SW 1271 (cell line): ENCODE measurements at places on chromosomes 13 and 19.

DNA sequence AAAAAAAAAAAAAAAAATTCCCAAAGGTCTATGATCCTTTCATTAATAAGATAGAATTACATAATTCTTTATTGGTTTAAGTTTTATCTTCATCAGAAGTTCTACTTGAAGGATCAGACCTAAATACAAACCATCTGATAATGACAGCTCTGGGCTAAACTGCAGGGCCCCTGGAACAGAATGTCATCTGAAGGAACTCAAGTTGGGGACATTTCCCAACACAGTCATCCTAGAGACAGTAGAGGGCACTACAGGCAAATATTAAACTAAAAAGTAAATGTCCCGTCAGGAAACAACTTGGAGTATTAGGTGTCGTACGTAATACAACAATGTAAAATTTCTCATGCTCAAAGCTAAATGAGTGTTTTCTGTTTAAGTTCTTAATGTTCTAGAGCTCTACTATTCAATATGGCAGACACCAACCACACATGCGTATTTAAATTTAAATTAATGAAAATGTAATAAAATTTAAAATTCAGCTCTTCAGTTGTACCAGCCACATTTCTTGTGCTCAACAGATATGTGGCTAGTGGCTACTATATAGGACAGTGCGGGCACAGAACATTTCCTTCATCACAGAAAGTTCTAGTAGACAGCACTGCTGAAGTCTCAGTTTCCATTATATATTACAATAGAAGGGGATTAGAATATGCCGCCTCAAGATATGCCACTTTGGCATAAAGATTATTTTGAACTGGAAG lies 21.8 kb upstream of the NAXD start:
- DNase-seq, result peak; percentile 3

DNA sequence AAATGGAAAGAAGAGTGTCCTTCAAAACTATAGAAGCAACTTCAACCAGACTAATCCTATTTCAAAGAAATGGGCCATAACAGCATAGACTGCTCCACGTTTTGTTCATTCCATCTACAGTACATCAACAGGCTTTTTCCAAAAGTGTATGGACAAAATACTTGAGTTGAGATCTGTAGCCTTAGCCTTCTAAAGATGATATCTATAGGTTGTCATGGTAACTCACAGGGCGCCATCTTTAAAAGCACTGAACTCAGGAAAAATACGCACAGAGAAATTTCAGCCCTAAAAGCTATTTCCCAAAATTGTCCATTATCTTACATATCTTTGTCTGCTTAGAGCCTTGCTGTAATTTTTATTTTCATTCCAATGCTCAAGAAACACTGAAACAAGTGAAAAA lies 439.4 kb upstream of the NBEA start:
- no peak for DNase-seq

DNA sequence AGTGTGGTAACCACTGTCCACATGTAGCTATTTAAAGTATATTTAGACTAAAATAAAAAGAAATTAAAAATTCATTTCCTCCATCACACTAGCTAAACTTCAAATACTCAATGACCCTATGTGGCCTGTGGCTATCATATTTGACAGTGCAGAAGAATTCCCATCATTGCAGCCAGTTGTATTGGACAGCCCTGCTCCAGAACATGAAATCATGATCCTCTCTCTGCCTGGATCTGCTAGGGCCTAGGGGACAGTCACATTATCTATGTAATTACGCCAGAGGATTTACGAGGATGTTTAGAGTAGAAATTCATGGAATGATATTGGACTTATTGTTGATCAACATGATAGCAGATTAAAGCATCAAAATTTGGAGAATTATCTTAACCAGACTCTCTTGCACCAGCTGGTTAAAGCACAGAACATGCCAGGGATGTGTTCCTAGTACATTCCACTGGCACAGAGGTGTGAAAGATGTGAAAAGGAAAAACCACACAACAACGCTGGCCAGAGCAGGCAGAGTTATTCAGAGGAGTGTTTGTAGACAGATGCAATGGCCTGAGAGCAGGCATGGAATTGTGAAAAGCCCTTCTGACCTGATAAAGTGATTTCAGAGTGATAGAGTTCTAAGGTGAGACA lies 108.9 kb upstream of the STARD13 start:
- DNase-seq, result no peak

- DNase-seq, result no peak
Measured at GRCh38 chr19:16897029-16897855, 8.4 kb downstream of the F2RL3 start.

DNA sequence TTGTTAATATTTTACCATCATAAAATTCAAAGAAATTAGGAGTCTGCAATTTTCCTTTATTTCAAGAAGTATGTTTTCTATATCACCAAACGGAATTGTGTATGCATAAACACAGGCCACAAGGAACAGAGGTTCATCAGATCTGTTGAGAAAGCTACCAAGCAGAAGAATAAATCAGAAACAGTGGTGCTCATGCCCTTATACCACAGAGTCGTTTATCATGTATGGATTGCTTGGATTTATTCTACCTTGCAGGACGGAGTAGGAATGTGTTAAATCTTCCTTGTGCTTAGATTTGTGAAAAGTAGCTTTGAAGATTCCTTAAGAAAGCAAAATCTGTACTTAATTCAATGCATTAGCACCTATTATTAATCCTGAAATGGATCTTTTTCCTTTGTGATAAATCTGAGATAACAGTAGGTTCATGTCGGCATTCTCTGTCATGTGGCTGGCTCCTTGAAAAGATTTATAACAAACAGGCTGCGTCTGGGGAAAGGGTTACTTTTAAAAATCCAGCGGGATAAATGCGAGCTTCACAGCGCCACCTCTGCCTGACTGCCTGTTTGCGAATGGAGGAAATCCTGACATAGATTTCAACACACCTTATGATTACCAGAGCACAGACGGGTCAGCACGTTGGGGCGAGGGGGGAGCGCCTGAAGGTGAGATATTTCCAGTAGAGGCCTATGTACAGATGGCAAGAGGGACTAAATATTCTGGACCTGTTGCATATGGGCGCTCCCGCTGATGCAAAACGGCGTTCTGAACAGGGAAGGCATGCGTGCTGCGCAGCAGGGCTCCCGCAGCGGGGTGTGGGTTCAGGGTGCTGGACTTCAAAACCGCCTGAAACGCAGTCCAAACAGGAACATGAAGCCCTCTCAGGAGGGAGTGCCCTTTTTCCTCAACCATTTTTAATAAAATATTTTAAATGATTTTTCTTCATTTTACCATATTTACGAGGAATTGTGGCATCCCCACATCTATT lies 445.5 kb upstream of the SGCG start:
- DNase-seq, result no peak

GRCh38 chr13:49693191-49693733 lies 2.0 kb upstream of the EBPL start:
- DNase-seq, result peak; percentile 12

DNA sequence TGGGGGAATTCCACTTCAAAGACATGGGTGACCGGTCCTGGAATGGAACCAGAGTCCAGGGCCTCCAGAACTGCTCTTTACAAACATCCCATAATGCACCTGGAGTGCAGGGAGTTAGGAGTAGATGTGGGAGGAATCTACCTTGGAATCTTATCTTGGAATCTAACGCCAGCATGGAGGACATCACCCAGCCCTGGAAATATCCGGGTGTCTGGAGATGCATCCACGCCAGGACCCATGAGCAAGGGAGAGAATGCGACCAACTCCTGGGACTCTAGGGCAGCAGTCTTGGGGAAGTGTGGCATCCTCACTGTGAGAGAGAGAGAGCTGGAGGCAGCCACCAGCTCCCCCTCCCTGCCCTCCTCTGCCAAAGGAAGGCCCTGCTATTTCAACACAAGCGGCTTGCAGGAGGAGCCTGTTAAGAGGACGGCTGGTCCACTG lies 211.8 kb downstream of the UQCRFS1 start:
- DNase-seq, result no peak

GRCh38 chr19:4140237-4140711 lies 13.2 kb upstream of the CREB3L3 start:
- peak; percentile 79 for DNase-seq

- no peak for DNase-seq
Measured at GRCh38 chr19:29006057-29006735, 206.8 kb downstream of the UQCRFS1 start.

DNA sequence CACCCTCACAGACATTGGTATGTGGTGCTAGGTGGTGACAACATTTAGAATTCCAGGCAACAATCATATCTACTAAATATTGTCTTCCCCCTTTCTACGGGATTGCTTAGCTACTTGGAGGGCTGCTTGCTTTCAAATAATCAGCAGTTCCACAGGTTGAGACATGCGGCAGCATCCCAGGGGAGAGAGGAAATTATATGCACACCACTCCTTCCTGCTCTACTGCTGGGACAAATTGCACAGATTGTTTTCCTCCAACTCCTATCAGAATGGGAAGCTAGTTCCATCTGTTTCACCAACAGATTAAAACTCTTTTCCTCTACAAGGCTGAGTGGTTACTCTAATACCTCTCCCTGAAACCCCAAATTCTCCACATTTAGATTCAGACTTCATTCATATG lies 275.4 kb downstream of the DNAJC15 start:
- no peak for DNase-seq

GRCh38 chr19:19121371-19121770 lies 16.9 kb downstream of the TMEM161A start:
- DNase-seq, result no peak

- no peak for DNase-seq
Measured at GRCh38 chr19:7349961-7350711, 1.4 kb downstream of the ARHGEF18 start.

DNA sequence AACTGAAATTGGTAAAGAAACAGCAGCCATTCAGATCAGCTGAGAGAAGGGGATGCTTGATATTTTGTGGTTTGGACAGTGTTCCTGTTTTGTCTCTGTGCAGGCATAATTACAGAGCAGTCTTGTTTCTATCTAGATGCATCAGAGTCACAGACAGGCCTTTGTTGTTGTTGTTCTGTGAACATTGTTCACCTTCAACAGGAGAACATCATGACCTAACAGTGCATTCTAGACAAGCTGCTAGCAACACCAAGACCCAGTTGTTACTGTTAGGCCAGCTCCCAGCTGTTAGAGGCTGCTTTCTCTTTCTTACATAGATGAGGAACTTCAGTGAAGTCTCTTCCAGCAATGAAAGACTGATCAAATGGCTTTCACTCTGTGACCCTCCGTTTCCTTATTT lies 8.5 kb upstream of the LSR start:
- DNase-seq, result no peak

DNA sequence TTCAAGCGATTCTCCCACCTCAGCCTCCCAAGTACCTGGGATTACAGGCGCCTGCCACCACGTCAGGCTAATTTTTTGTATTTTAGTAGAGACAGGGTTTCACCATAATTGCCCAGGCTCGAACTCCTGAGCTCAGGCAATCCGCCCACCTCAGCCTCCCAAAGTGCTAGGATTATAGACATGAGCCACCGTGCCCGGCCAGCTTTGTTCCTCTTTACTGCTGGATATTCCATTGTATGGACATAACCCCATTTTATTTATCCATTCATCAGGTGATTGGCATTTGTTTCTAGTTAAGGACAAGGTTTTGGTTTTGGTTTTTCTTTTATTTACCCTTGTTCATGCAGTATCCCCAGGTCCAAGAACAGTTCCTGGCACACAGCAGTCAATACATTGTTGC lies 4.1 kb upstream of the RPS9 start:
- no peak for DNase-seq

GRCh38 chr13:39988351-39988750 lies 332.9 kb downstream of the COG6 start:
- no peak for DNase-seq

- DNase-seq, result no peak
Measured at GRCh38 chr13:71274923-71275608, 591.9 kb downstream of the DACH1 start.

DNA sequence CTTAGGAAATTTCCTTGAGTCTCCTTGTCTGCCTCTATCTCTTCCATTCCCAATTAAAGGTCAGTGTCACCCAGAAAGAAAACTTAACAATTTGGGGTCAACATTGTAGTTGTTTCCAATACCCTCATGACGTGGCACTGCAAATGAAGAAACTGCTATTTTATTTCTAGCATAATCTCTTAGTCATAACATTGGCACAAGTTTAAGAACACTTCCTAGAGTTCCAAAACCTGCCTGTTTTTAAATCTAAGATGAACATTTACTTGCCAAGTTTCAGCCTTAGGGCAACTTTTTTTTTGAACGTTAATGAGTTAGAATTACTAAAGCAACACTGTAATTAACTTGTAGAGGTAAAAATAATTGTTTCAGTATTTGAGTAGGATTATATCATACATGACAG lies 108.0 kb downstream of the LMO7 start:
- DNase-seq, result no peak

- DNase-seq, result no peak
Measured at GRCh38 chr19:7877249-7877836, 3.2 kb upstream of the PRR36 start.

DNA sequence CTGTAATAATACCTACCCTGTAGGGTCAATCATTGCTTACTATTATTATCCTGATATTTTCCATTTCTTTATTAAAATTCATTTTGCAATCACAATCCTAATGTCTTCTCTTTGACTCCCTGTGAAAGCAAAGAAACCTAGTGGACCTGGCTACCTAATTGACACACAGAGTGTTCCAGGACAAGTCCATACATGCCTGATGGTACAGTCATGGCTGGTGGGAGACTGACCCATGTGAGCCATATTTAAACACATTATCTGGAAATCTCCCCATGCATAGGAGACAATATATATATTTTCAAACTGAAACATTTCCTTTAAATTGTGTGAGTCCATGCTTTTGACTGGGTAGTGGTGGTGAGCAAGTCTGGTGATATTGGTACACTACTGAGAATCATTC lies 230.6 kb upstream of the DACH1 start:
- DNase-seq, result no peak

DNA sequence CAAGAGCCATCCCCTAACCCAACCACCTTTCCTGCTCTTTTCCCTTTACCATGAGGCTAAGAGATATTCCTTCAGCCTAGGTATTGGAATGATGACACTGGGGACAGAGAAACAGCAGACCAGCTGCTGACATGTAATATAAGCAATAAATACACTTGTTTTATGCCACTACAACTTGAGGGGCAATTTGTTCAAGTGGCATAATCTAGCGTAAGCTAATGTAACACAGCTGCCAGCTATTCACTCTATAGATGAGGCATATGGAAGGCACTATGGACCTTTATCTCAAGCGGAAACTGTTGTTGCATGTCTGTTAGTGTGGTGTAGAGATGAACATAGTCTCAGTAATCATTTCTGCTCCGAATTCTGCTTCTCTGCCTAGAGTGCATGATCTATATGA lies 111.1 kb downstream of the STARD13 start:
- DNase-seq, result no peak

GRCh38 chr13:26668357-26669146 lies 92.0 kb downstream of the GPR12 start:
- no peak for DNase-seq
